ENCODE measurements at places on chromosomes 3 and 15.
A peak's percentile ranks its signal among the peaks of the same experiment; 100 is the strongest.

DNA sequence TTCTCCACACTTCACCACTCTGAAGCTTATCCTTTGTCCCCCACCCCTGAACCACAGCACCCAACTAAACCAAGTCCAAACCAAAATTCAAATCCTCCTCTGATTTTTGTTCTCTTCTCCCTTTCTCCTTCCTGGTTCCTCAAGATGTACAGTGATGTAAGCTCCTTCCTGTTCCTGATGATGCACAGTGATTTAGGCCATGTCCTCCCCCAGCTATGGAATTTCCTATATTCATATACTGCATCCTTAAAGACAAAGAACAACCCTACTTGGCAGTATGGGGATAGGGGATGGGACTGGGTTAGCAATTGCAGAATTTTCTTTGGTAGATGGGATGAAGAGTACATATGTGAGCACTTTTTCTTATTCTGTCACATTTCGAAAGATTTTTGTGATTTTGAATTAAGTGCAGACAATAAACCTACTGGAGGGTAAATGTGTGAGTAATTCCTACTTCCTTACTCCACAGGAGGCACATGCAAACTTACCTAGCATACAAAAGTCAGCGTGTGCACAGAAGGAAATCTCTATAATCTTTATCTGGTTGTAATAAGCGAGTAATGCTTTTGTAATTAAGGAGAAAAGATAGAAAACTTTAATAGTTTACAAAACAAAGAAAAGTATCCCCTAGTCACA is 125.0 kb downstream of the ANO10 start:
- DNase-seq = no peak

DNA sequence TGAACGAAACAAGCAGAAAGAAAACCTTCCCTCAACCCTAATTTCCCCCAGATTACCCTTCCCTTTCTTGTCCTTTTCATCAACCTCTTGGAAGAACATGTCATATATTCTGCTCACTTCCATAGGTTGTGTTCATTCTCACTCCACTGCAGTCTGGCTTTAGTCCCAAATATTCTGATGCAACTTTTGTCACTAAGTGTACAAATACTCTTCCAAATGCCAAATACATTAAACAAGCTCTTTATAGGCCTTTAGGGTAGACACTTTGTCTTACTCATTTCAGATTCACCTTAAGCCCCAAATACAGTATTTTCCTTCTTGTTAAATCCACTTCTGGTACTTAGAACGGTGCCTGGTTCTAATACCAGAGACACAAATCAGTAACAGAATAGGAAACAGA is 406.5 kb upstream of the CDIN1 start:
- no peak for DNase-seq

DNA sequence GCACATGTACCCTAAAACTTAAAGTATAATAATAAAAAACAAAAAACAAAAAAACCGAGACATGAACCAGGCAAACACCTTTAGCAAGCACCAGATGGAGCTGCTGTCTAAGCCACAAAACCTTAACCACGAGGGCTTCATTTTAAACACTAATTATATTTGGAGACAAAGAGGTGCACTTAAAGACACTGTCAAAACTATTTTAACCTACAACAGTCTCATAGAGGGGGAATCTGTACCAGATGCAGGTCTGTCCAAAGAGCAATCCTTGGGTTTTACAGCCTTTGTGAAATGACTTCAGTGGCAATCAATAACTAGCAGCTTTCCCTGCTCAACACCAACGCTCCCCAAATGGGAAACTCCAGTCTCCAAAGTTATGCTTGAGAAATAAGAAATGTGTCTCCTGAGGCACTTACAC is 115.7 kb upstream of the TSPAN3 start:
- DNase-seq = peak; percentile 9

DNA sequence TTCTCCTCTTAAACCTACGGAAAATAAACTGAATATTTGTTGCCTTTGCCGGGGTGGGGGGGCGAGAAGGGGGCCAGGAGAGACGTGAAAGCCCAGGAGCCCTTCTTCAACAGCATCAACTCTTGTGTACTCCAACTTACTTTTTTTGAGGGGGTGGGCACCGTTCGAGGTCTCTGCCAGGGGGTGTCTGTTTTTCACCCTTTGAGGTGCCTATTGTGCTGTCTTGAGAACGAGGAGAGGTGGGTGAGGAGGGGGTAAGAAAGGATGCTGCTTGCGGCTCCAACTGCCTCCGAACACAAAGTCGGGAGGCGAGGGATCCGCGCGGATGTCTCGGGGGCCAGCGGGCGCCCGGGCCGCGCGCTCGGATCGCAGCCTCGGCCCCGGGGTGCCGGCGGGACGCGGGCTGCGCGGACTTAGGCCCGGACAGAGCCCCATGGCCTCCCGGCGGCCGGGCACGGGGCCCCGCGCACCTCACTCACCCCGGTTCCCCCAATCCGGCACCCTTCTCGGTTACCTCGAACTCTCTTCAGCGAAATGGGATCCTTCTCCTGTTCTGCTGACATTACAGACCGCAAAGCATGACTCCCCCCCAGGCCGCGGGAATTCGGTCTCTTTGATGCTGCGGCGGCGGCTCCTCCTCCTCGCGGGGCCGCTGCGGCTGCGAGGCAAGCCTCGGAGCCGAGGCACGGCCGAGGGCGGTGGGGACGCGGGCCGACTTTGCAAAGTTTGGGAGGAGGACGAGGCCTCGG is 650 bp downstream of the PYGO1 start:
- DNase-seq = peak; percentile 46

- no peak for DNase-seq
Measured at GRCh38 chr3:195372220-195372619, 70.6 kb downstream of the ACAP2 start.

GRCh38 chr3:122387709-122388108 is 3.7 kb downstream of the FAM162A start:
- DNase-seq = no peak

DNA sequence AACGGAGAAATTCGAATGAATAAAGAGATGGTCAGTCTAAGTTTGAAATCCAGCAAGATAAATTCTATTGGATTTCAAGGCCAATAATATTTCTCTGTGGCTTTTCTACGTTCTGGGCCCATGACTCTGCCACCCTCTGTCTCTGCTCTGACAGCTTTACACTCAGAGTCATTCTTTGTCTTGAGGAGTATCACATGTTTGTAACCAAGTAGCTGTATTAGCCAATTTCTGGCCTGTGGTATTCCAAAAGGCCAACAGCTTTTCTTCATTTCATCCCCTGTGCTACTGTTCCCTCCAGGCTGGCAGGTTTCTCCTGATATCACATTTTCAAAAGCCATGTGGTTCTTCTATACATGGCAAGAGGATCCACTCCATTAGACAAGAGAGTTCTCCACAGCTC is 324.1 kb upstream of the CNTN4 start:
- no peak for DNase-seq

- DNase-seq = no peak
Measured at GRCh38 chr3:71421475-71421819, 162.1 kb downstream of the FOXP1 start.

GRCh38 chr3:9916346-9916733 is 558 bp upstream of the IL17RC start:
- DNase-seq = no peak

- no peak for DNase-seq
Measured at GRCh38 chr3:148084931-148085330, 612.8 kb upstream of the AGTR1 start.

- no peak for DNase-seq
Measured at GRCh38 chr3:129575997-129576384, 30.5 kb downstream of the PLXND1 start.
